Effector memory CD8-positive, alpha-beta T cell (primary cell): ENCODE measurements at places on chromosomes 3 and 15.
A peak's percentile ranks its signal among the peaks of the same experiment; 100 is the strongest.

GRCh38 chr3:43160664-43161063 lies 54.8 kb upstream of the POMGNT2 start:
- H3K36me3 ChIP-seq: peaks cover 7% of the 10 kb centered on the region
- H3K27ac ChIP-seq: no peak overlapping the region
- DNase-seq: no peak
- peaks cover 19% of the 10 kb centered on the region for H3K4me1 ChIP-seq
- no peak overlapping the region for H3K4me3 ChIP-seq

DNA sequence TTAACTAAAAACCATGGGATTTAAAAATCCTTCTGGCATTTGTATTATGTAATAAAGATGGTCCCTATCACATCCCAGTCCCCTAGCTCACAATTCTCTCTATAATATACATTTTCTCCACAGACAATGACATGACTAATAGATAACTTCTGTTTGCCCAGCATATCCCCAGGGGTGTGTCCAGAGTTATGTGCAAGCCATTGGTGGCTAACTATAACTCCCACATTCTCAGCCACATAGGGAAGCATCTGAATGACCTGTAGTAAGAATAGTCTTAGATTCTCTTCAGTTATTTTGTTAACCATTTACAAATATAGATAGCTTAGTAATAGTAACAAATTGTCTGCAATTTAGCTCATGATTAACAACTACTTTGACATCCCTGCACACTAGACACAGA lies 52.2 kb upstream of the RBSN start:
- no peaks in the 10 kb centered on the region for H3K4me1 ChIP-seq
- no peak overlapping the region for H3K27ac ChIP-seq
- DNase-seq: no peak
- peaks cover 62% of the 10 kb centered on the region for H3K27me3 ChIP-seq
- no peaks in the 10 kb centered on the region for H3K36me3 ChIP-seq

- no peaks in the 10 kb centered on the region for H3K4me1 ChIP-seq
- H3K4me3 ChIP-seq: no peak overlapping the region
- DNase-seq: no peak
Measured at GRCh38 chr3:20405744-20406143, 219.7 kb upstream of the SGO1 start.

DNA sequence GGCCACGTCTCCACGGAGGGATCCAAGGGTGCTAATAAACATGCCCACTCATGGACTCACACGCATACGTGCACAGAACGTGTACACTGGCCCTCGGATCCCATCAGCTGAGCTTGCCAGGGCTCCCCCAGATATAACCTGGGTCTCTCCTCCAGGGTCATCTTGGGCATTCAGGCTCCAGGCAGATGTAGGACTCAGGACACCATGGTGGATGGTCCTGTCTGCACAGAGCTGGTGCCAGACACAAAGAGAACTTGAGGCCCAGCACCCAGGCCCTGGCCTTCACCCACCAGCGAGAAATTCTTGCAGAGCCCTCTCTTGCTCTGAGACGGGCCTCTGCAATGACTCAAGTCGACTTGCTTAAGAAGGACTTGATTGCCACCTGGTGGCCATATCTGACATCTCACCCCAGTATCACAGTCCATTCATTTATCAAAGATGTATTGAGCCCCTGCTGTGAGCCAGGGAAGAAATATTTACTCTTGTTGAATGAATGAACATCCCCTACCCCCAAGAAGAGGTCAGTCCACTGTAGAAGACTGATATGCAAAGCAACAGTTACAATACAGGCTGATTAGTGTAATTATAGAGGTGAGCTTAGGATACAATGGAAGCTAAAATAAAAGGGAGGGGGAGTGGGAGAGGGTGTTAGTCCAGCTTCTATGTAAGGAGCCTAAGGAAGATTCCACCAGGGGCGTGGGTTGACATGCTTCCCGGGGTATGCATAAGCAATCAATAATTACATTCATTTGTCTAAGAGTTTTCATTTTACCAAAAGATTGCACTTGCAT lies 34.2 kb upstream of the VPS8 start:
- no peaks in the 10 kb centered on the region for H3K36me3 ChIP-seq
- peak; percentile 81 for DNase-seq
- peaks cover 78% of the 10 kb centered on the region for H3K27me3 ChIP-seq
- H3K4me3 ChIP-seq: no peak overlapping the region

- peaks cover 11% of the 10 kb centered on the region for H3K4me1 ChIP-seq
- H3K36me3 ChIP-seq: no peaks in the 10 kb centered on the region
- peaks cover 47% of the 10 kb centered on the region for H3K27me3 ChIP-seq
Measured at GRCh38 chr3:190325923-190326322, 3.7 kb upstream of the CLDN1 start.

GRCh38 chr3:112092496-112093179 lies 6.4 kb downstream of the C3orf52 start:
- no peak overlapping the region for H3K27ac ChIP-seq
- H3K36me3 ChIP-seq: no peaks in the 10 kb centered on the region
- no peak for DNase-seq
- no peak overlapping the region for H3K4me3 ChIP-seq
- H3K4me1 ChIP-seq: peaks cover 6% of the 10 kb centered on the region
